Upper lobe of left lung (tissue), 6 donors: ENCODE measurements at places on chromosomes 7 and 10. TPM values are rescaled to one million over a fixed set of nuclear protein-coding genes. Genes with fewer than 3 reads are reported as not detected.

GRCh38 chr7:590731-591551 lies 71.3 kb upstream of the PDGFA start:
- DNase-seq = no peak
- no peaks in the 10 kb centered on the region for H3K36me3 ChIP-seq
- H3K27ac ChIP-seq = no peak overlapping the region
- peaks cover 5% of the 10 kb centered on the region for H3K4me1 ChIP-seq
- H3K27me3 ChIP-seq = no peaks in the 10 kb centered on the region
- no peak overlapping the region for H3K4me3 ChIP-seq

- H3K27me3 ChIP-seq = no peaks in the 10 kb centered on the region
- no peaks in the 10 kb centered on the region for H3K36me3 ChIP-seq
- no peaks in the 10 kb centered on the region for H3K4me1 ChIP-seq
- DNase-seq = no peak
- H3K4me3 ChIP-seq = no peak overlapping the region
Measured at GRCh38 chr7:151189038-151189437, 2.0 kb upstream of the ASB10 start.

DNA sequence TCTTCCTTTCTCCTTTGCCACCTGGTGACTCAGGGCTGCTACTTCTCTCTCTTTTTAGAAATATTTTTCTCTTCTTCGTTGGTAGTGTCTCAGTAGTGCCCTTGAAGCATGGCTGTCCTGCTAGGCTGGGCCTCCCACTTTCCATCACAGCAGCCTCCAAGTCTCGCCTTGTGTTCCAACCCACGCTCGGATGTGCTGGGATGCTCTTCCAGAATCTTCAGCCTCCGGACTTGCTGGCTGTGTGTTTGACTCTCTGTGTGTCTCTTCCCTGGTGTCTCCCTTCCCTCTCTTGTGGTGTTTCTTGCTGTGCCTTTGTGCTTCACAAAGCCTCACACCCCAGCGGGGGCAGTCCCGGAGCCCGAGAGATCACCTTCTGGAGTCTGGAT lies 100.5 kb downstream of the INPP5A start:
- H3K27ac ChIP-seq = no peak overlapping the region
- no peak for DNase-seq
- H3K4me3 ChIP-seq = no peak overlapping the region
- peaks cover 13% of the 10 kb centered on the region for H3K4me1 ChIP-seq
- no peaks in the 10 kb centered on the region for H3K36me3 ChIP-seq
- no peaks in the 10 kb centered on the region for H3K27me3 ChIP-seq

GRCh38 chr7:122482212-122482611 lies 177.7 kb upstream of the FEZF1 start:
- no peak for DNase-seq
- no peak overlapping the region for H3K4me3 ChIP-seq
- H3K27me3 ChIP-seq = no peaks in the 10 kb centered on the region
- H3K27ac ChIP-seq = no peak overlapping the region

CUBN gene
- total RNA-seq = 2.0 TPM

GRCh38 chr10:29658984-29659965 lies 24.5 kb upstream of the SVIL start:
- H3K27me3 ChIP-seq = no peaks in the 10 kb centered on the region
- H3K36me3 ChIP-seq = no peaks in the 10 kb centered on the region
- no peak for DNase-seq
- H3K27ac ChIP-seq = peak overlapping the region; percentile 79
- peaks cover 34% of the 10 kb centered on the region for H3K4me1 ChIP-seq
- H3K4me3 ChIP-seq = no peak overlapping the region

MSMB gene
- total RNA-seq = 7.8 TPM

DNA sequence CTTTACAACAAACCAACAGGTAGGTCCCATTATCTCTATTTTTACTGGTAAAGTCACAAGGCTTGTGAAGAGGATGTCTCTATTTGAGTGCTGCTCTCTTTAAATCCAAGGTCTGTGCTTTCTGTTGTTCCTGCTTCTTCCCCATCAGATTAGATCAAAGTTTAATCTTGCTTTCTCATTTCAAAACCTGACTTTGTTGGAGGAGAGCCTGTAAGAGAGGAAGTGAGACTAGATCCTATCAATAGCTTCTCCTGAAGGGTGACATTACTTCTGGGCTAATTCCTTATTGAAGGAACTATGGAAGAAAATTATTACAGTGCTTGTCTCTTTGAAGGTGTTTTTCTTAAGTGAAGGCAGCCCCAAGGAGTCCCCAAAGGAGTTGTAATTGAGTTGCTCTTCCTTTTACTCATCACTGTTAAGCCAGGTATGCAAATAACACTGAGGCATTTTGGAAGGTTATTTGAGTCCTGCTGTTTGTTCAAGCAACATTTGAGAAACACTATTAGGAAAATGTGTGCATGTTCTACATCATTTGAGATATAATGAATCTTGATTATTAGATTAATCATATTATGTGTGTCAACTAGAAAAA lies 146.2 kb upstream of the MBL2 start:
- no peaks in the 10 kb centered on the region for H3K36me3 ChIP-seq
- no peaks in the 10 kb centered on the region for H3K27me3 ChIP-seq
- no peak for DNase-seq

COL28A1 gene
- total RNA-seq = 5.2 TPM

DNA sequence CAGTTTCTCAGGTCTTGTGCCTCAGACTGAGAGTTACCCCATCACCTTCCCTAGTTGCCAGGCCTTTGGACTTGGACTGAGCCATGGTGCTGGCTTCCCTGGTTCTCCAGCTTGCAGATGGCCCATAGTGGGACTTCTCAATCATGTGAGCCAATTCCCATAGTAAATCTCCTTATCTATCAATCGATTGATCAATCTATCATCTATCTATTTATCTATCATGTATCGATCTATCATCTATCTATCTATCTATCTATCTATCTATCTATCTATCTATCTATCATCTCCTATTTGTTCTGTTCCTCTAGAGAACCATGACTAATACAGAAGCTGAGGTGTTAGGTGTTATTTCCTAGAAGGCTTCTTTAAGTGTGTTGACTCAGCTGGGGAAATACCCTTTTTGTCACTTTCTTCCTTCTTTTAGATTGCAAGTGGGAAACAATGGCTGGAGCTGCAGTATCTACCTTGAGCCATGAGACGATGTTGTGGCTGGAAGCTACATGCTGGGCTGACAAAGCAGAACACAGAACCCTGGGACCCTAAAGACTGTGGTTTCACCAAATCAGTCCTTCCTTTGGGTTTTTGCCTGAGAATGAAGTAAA lies 234.7 kb upstream of the GLI3 start:
- no peak for DNase-seq
- no peak overlapping the region for H3K27ac ChIP-seq
- H3K4me1 ChIP-seq = no peaks in the 10 kb centered on the region

GRCh38 chr10:62616885-62617590 lies 187.5 kb upstream of the ADO start:
- H3K36me3 ChIP-seq = no peaks in the 10 kb centered on the region
- H3K4me1 ChIP-seq = peaks cover 18% of the 10 kb centered on the region
- H3K27ac ChIP-seq = no peak overlapping the region
- no peak overlapping the region for H3K4me3 ChIP-seq
- DNase-seq = no peak

DNA sequence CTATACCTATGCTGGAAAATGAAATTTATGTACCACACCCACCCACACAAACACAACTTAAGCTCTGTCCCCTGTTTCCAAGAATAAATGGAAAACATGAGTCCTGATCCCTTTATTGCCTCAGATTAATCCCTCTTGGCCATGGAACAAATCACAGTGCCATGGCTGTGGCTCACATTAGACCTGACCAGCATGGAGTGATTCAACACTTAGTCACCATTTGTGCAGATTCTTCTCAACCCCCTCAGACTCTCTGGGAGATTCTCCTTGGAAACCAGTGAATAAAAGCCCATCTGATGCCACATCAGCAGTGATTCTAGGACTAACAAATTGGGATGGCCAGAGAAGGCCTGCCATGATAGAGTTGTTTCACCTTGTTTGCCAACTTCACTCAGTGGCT lies 204.4 kb upstream of the TMEM72 start:
- H3K27me3 ChIP-seq = no peaks in the 10 kb centered on the region
- DNase-seq = no peak
- no peak overlapping the region for H3K4me3 ChIP-seq
- H3K36me3 ChIP-seq = no peaks in the 10 kb centered on the region

DNA sequence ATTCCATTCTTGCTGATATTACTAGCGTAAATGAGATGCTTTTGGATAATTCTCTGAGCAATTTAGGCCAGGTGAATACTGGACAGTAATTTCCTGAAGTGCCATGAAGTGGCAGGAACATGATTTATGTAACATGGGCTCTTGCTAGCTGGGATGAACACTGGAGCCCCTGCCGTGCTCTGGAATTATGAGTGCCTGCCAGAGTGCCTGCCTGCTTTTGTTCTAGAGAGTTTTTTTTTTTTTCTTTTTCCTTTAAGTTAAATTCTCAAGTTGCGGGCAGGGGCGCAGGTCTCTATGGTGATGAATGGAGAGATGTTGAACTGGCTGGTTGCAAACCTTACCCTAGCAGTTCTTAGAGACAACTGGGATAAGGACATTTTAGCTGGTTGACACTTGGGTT lies 165.9 kb downstream of the AUTS2 start:
- peaks cover 8% of the 10 kb centered on the region for H3K4me1 ChIP-seq
- no peak for DNase-seq
- no peaks in the 10 kb centered on the region for H3K36me3 ChIP-seq
- no peak overlapping the region for H3K4me3 ChIP-seq
- H3K27ac ChIP-seq = no peak overlapping the region

GRCh38 chr10:33107953-33108352 lies 149.9 kb upstream of the ITGB1 start:
- no peak overlapping the region for H3K4me3 ChIP-seq
- no peak overlapping the region for H3K27ac ChIP-seq
- no peak for DNase-seq
- H3K36me3 ChIP-seq = no peaks in the 10 kb centered on the region
- H3K27me3 ChIP-seq = no peaks in the 10 kb centered on the region
- no peaks in the 10 kb centered on the region for H3K4me1 ChIP-seq

GRCh38 chr7:93921607-93922566 lies at the start of gene GNG11:
TSS of gene GNG11 (plus strand) at chr7:93921735. CDS start at chr7:93922138, 403 bp downstream.
- H3K27me3 ChIP-seq = no peaks in the 10 kb centered on the region
- peaks cover 7% of the 10 kb centered on the region for H3K4me1 ChIP-seq
- DNase-seq = peak; percentile 46

GRCh38 chr7:154842591-154842990 lies 160.3 kb downstream of the PAXIP1 start:
- no peaks in the 10 kb centered on the region for H3K27me3 ChIP-seq
- H3K4me3 ChIP-seq = no peak overlapping the region
- DNase-seq = no peak
- no peaks in the 10 kb centered on the region for H3K36me3 ChIP-seq
- H3K4me1 ChIP-seq = peaks cover 7% of the 10 kb centered on the region
- no peak overlapping the region for H3K27ac ChIP-seq

- no peak overlapping the region for H3K4me3 ChIP-seq
- no peak overlapping the region for H3K27ac ChIP-seq
- no peaks in the 10 kb centered on the region for H3K27me3 ChIP-seq
- H3K4me1 ChIP-seq = peaks cover 11% of the 10 kb centered on the region
- no peak for DNase-seq
Measured at GRCh38 chr10:109913306-109913892, 9.9 kb downstream of the XPNPEP1 start.

DNA sequence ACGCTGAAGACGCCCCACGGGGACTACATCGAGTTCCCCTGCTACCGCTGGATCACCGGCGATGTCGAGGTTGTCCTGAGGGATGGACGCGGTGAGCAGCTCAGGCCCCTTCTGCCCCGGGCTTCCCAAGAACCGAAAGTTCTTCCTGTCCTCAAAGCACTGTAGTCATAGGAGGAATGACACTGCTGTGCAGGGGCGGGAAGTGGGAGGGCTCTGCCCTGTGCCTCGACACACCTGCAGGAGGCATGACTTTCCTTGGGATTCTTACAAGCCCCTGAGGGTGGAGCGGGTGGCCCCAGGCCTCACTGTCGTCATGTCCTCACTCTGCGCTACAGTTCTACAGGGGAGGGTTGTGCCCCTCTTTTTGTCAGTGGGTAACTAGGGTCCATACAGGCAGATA lies 8.6 kb downstream of the ALOX5 start:
- H3K4me3 ChIP-seq = no peak overlapping the region
- no peak overlapping the region for H3K27ac ChIP-seq
- peaks cover 14% of the 10 kb centered on the region for H3K4me1 ChIP-seq
- H3K27me3 ChIP-seq = no peaks in the 10 kb centered on the region
